Stimulated activated CD4-positive, alpha-beta T cell treated with anti-CD3 and anti-CD28 coated beads, Interleukin-12 subunit alpha, Interleukin-12 subunit beta, amount 100 ng/mL, for 4 hours (primary cell): ENCODE measurements at places on chromosomes 6 and 20.

GRCh38 chr6:39426073-39426456 is 103.6 kb upstream of the KCNK16 start:
- no peak for DNase-seq

DNA sequence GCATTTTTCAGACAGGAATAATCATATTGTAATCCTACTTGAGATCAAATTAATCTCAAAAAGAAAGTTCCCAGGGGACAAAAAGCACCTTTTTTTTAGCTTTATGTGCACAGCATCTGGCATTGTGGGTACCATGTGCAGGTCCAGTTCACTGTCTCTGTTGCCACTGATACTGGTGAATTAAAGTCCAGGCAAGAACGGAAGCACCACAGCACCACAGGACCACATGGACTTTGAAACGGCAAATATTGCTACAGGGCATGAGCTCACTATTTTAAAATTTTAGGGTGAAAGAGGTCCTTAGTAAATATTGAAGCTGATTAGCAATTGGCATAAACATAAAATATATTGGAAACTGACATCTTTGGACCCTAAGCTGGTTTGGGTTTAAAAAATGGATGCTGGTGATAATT is 709.0 kb downstream of the EPM2A start:
- DNase-seq, result no peak

DNA sequence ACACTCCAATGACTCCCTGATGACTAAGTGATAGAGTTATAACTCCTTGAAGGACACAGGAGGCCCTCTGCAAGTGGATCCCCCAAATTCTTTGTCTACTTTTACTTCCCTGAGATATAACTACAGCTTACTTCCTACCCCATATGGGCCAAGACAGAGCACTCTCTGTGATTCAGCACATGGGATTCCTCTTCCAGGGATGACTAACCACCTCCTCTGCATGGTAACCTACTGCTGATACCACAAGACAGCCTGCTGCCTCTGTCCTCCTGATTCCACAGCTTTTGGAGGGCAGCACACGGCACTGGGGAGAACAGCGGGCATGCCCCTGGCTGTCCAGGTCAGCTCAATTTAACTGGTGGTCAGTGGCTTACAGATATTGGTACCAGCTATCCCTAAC is 675.7 kb upstream of the AGPAT4 start:
- DNase-seq, result no peak

DNA sequence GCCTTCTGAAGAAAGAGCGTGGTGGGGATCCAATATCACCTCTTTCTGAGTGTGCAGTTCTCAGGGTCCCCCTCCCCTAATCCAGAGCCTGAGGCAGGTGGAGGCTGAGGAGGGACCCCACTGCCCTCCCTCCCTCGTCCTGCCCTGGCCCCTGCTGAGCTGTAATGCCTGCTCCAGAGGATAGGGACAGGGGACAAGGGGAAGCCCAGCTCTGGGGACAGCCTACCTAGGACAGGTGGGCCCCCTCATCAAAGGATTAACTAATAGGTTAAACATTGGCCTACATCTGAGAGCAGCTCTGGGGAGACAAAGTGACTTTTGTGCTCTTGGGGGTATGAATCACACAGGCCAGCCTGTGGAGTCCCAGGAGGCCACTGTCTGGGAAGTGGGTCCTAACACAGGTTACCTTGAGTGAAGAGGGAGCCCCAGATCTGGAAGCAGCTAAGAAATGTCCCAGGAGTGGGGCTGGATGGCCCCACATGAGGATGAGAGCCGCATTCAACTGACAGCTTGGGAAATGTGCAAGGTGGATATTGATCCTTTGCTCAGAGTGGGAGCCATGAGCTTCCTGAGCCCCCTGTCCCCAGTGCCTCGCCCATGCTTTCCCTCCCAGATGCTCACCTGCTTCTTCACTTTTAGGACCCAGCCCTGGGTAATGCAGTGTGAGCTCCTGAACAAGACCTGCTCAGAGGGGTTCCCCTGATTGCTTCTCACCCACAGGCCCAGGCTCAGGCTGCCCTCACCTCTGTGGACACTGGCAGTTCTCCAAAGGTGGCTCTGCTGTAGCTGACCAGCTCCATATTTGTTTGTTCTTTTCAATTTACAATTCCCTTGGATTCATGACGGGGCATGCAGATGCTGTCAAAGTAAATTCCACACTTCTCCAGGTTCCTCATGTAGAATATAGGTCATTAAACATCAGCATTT is 17.8 kb upstream of the CST9L start:
- DNase-seq, result no peak

- DNase-seq, result no peak
Observed at GRCh38 chr20:1775117-1775516, 117.5 kb upstream of the SIRPG start.

- DNase-seq, result no peak
Observed at GRCh38 chr20:48480216-48480772, 347.5 kb downstream of the PREX1 start.

GRCh38 chr6:150048099-150048498 is 20.8 kb downstream of the ULBP3 start:
- DNase-seq, result no peak

DNA sequence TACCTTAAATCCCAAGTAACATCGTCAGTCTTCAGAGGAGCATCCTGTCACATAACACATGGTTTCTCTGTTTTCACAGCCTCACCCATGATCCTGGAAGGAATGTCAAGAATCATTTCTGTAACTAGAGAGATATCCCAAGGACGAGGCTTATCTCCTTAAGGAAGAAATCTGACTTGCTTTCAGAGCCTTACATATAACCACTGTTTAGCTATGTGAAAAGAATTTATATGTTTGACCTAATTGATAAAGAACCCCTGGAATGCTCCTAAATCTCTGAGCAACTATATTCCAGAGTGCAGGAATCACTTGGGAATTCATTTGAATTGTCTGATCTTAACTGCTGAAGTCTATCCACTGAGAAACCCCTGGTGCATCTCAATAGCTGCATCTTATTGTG is 243.1 kb downstream of the ALDH8A1 start:
- no peak for DNase-seq

GRCh38 chr6:148800536-148800935 is 53.7 kb downstream of the UST start:
- DNase-seq, result no peak

DNA sequence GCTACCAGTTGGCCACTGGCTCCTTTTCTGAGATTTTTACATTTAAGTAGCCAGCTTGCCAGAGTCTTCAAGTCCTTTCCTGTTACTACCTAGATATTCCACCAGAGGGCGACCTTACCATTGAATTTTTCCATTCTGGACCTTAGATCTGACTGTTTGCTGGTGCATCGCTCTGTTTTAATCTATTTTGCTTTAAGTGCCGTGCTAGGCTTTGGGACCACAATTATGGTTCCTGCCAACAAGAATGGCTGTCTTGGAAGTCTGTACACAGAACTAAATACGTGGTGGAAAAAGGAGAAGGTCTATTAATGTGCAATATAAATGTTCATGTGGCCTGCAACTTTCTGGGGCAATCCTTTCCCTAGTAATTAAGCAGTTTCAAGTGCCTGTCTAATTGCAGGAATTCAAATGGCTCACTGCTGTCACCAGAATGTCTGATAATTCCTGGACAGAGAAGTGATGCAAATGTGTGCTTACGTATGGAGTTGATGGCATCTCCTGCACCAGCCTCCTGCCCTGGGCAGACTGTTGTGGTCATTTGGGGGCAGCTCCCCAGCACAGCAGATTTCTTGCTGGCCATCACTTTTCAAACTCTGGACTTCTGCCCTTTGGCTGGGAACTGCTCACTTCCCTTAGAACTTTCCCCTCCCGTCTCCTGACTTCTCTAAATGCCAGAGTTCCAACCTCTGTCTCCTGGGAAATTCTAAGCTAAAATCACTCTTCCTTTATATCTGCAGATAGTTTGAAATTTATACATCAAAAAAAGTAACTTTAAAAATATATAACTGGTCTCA is 5.6 kb upstream of the HLA-DOA start:
- DNase-seq, result no peak

DNA sequence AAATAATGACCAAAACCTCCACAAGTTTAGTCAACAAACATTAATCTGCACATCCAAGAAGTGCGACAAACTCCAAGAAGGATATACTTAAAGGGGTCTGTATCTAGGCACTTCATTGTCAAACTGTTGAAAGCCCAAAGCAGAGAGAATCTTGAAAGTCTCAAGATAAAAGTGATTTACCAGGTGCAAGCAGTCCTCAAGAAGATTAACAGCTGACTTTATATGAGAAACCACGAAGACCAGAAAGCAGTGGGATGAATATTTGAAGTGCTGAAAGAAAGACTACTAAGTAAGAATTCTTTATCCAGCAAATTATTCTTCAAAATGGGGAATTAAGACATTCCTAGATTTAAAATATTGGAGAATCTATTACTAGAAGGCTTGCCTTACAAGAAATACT is 58.4 kb upstream of the BLCAP start:
- no peak for DNase-seq

DNA sequence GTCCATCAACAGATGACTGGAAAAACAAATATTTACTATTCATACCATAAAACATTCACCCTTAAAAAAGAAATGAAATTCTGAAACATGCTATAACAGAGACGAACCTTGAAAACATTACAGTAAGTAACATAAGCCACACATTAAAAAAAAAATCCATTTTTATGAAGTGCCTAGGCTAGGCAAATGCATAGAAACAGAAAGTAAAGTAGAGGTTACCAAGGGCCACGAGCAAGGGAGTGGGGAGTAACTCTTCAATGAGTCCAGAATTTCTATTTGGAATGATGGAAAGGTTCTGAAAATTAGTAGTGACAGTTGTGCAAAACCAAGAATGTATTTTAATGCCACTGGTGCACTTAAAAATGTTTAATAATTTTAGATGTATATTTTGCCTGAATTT is 47.7 kb downstream of the STAU1 start:
- DNase-seq, result no peak

DNA sequence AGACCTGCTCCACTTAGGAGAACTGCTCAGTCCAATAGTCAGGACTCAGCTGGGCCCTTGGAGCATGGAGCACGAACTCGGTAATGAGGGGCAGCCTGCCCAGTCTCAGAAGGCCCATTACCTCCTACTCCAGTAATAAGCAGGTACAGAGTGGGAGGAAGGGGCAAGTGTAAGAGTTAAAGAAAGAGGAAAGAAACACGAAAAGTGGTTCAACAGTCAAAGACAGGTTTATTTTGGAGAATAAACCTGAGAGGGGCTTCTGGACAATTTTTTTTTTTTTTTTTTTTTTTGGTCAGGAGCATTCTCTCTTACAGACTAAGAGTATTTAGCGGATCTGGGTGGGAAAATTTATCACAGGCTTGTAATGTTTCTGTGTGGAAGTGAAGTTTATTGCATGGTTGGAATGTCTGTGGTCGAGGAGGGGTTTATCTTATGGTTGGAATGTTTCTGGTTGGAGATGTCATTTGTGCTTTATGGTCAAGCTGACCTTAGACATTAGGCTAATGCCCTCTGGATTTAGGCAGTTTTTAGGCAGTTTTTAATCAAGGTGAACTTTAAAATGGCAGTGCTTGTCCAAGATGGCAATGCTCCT is 340.1 kb downstream of the BCKDHB start:
- DNase-seq, result no peak
